ENCODE measurements at places on chromosomes 5 and 9. TPM values are rescaled to one million over a fixed set of nuclear protein-coding genes. Genes with fewer than 3 reads are reported as not detected.

C5orf58 gene
- total RNA-seq = not detected

PLPP7 gene
- total RNA-seq = 13.9 TPM

RALGPS1 gene
- 4.8 TPM for total RNA-seq

ARL14EPL gene
- not detected for total RNA-seq

LRRC14B gene
- not detected for total RNA-seq

MSX2 gene
- 1.8 TPM for total RNA-seq

SCGB3A2 gene
- total RNA-seq = not detected

CCNO gene
- total RNA-seq = not detected

GLRA1 gene
- not detected for total RNA-seq

SPINK13 gene
- not detected for total RNA-seq

GRCh38 chr5:23579566-23579965 is 72.2 kb downstream of the PRDM9 start:
- no peak for DNase-seq

- no peak for DNase-seq
These were observed 286.1 kb downstream of the ARHGAP26 start for GRCh38 chr5:143056339-143056704.

DNA sequence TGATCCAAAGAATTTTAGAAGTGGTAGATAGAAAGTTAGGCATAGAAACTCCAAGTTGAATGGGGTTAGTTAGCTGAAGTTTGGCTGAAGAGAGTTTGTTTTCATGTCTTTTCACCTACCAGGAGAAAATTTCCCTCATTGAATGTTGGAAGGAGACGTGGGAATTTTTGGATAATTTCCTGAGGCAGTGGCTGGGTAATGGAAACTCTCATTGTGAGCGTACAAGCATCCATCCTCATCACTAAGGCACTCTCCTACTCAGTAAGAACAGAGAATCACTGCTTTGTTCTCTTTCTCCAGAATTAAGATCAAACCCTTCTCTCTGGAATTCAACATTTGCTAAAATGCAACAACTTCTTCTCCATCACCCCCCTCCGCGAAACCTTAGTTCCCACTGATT is 179.7 kb downstream of the PALM2AKAP2 start:
- no peak for DNase-seq

DNA sequence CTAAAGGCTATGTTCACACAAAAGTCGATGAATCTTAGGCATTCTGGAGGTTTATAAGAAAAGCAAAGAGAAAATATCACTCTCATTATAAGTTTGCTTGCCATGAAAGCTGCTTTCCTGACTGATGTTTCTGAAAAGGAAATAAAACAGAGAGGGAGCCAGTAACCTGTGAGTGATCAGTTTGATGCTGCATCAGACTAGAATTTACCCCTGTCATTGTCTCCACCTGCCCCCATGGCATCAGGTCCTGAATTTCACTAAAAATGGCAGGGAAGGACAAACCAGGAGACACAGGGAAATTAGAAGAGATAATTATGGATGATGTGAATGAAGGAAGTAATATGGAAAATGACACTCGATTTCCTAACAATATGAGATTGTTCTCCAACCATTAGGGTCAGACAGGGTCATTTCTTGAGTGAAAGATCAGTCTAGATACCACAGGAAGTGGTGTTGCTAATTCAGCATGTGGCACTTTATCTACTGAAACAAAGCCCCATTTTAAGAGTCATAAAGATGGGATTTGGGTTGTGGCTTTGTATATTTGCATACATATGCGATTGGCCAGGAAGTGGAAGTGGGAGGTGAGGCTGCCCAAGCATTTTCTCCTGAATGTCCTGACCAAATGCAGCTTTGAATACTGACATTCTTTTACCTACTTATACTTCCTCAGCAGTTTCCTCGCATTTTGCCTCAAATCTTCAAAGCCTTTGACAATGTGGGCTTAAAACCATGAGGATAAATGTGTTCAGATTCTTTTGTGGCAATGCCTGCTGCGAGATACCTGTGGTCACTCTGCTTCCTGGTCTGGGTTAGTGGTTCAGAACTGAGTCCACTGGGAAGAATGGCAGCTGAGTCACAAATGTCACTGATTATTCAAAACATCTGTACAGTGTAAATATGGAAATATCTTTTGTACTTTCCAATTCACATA is 29.7 kb downstream of the MEGF10 start:
- no peak for DNase-seq

DNA sequence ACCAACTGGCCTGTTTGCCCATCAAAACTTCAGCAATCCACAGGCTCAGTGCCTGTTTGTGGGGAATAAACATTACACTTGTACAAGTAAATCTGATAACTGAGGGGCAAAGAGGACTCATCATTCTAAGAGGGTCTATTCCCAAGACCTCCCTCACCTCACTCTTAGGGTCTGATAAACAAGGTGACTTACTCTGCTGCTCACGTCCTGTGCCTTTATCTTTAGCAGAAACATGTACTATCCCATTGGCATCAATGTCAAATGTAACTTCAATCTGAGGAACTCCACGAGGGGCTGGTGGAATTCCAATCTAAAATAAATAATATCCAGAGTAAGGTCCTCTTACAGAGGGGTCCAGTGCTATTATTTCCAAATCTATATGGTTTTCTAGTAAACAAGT is 14.6 kb upstream of the ETF1 start:
- DNase-seq = no peak

DNA sequence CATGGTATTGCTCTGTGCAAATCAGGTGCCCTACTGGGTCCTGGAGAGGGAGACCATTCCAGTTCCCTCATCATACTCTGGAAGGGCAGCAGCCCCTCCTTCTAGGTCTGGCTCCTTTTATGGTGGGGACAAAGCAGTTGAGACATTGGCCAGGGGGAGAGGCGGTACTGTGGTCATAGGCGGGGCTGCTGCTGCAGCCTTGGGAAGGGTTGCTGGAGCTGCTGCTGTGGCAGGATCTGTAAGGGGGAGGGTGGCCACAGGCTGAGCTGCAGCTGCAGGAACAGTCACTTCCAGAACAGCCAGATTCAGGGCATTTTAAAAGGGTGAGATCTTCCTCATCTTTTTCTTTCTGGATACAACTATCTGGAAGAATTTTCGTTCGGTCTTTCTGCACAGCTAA is 233.0 kb upstream of the SGCD start:
- no peak for DNase-seq

- peak; percentile 35 for DNase-seq
These were observed 196.2 kb downstream of the AOPEP start for GRCh38 chr9:94922691-94923107.

GRCh38 chr5:153439130-153439529 is 51.3 kb upstream of the GRIA1 start:
- DNase-seq = no peak

- DNase-seq = no peak
These were observed 208.8 kb downstream of the MELK start for GRCh38 chr9:36781533-36781932.

GRCh38 chr5:123117989-123118388 is 28.9 kb downstream of the PRDM6 start:
- no peak for DNase-seq

DNA sequence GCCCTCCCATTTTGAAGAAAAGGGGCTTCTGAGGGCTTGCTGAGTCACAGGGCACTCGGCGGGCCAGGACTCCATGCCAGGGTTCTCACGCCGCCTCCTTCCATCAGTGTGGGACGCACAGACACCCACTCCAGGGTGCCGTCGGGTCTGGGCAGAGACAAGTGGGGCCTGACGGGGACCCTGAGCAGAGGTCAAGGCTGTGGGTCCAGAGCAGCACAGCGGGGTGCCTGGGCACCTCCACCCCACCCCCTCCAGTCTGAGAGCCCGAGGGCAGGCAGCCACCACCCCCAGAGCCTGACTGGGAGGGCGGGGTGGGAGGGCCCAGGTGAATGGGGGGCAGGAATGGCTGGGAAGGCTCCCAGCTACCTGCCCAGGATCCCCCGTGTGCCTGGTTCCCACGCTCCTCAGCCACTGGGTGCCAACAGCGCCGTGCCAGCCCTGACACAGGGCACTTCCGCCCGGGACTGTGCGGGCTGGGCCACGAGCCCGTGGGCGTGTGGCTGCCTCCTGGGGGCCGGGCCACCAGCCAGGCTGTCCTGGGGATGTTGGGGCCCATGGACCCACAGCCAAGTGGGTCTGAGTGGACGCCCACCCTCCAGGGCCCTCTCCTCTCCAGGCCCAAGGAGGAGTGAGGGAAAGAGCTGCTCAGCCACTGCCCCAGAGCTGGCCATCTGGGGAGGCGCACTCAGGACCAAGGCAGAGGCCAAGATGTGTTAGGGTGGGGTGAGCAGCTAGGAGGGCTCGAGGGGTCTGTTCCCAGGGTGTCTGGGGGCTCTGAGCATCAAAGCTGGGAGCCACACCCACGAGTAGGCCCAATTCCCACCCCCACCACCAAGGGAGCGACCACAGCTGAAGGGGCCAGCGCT is 10.1 kb upstream of the NRARP start:
- peak; percentile 82 for DNase-seq

GRCh38 chr9:104993291-104993963 is 65.5 kb upstream of the ABCA1 start:
- no peak for DNase-seq

DNA sequence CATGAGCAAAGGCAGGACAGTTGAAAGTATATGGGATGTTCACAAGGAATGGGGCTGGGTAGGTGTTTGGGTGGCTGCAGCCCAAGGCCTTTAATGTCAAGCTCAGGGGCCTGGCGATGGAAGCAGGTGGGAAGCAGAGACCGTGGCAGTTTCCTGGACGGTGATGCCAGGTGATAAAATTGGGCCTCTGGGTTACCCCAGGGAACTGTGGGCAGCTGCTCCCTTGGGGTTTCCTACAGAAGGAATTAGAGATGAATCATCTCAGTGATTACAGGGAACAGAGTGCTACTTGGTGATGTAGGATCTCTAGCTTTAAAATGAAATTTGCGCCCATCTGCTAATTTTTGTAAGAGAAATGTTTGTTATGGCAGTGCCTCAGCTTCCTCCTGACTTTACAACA is 39.2 kb downstream of the TSTD2 start:
- DNase-seq = peak; percentile 55

- DNase-seq = no peak
These were observed 49.2 kb upstream of the FBN2 start for GRCh38 chr5:128587275-128587674.

- no peak for DNase-seq
These were observed 607.8 kb downstream of the BNC2 start for GRCh38 chr9:16262477-16263261.

- DNase-seq = no peak
These were observed 2.7 kb upstream of the CXXC5 start for GRCh38 chr5:139645430-139645871.

All from mesenteric fat pad (tissue), 1 donor.